ENCODE measurements at places on chromosomes 1 and 21.

DNA sequence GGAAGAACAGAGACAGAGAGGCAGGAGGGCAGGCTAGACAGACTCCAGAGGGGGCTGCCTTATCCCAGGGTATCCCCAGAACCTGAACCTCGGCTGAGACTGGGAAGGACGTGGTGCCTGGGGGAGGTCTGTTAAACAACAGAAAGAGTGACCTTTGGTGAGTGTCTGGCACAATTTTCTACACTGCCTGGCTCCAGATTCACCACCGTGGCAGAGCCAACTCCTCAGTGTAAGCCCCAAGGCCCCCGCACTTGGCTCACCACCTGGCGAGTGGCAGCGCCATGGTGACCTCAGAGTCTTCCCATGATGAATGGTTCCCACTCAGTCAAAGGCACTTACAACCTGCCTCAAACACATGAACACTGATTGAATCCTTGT, 6.5 kb downstream of the RD3 start:
- no peak for DNase-seq

DNA sequence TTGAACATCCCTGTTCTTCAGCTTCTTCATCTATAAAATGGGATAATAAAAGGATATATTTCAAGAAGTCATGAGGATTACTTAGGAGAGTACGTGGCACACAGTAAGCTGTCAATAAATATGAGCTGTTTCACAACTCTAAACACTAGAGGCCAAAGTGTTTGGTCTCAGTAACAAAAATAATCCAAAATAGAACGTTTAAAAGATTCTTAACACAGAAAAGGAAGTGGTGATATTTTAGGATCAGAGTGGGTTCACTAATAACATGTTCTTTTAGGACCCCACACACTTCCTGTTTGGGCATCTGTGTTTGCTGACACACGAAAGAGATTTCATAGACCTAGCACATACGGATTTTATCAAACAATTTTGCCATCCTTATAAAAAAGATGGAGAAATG, 32.9 kb downstream of the TNFSF18 start:
- DNase-seq = no peak

DNA sequence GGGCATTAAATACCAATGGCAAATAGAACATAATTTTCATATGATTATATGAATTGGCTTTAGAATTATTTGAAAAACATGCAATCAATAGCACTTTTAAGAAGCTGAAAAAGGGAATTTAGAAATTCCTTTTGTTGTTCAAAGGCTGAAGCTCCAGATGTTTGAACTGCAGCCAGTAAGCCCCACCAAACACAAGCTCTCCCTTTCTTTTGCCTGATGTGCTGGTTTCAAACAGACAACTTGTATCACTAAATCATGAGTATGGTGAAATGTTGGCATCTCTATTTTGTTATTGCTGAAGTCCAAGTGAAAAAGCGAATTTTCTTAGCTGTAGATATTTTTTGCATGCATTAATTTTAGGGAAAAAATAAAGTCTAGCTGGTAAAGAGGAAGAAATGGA, 27.5 kb upstream of the NCAM2 start:
- DNase-seq = no peak

GRCh38 chr1:105874621-105875020, 1181.9 kb upstream of the PRMT6 start:
- DNase-seq = no peak

DNA sequence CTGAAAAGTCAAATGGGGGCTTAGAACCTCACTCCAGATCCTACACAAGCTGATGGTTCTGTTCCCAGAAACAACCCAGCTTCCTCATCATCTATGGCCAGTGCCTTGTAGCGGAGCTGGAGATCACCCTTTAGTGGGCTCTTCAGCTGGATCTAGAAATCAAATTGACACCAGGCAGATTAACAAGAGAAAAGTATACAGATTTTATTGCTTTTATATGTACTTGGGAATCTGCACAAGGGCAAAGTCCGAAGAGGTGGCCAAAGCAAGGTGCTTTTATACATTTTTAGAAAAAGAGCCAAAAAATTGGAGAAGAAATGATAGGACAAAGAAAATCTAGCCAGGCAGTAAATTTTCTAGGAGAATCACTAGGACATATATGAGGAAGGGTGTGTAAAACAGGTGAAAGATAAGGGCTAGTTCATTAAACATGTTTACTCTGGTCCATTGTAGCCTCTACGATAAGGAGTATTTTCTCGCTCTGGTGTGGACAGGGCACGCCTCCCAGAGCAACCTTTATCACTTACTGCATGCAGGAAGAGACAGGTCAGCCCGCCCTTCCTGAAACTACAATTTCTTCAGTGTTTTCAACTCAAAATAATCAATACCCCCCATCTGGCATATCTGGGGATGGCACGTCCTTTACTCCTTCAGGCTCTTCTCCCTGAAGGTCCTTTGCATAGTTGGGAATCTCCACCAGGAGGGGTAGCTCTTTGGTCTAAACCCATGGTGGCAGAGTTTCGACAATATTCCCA, 14.0 kb upstream of the LGALS8 start:
- no peak for DNase-seq

GRCh38 chr1:10631121-10631810, 156.5 kb downstream of the PEX14 start:
- no peak for DNase-seq

DNA sequence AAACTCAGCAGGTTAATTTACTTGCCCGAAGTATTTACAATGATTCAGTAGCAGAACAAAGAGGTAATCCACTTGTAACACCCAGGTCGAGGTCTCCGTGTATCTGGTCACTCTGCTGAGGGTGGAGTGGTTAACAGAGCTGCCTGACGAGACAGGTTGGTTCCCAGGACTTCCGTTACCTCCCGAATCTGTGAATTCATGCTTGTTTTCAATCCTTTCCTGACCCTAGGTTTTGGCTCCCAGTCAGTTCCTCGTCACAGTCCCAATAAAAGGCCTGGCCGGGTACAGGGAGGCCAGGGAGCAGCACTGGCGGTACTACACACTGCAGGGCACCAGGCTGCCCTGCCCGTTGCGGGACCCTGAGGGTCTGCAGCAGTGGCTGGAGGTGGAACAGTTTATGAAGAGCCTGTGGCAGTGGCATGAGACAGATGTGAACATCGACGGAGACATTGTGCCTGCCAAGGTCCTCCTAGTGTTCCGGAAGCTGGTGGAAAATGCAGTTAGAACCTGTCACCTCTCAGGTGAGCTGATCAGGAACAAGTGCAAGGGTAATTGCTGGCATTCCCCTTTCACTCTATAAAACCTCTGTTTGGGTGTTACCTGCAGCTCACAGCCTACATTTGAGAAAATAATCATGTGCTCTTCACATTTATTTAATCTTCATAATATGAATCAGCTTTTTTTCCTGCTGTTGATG, 12.8 kb downstream of the MAB21L3 start:
- no peak for DNase-seq

DNA sequence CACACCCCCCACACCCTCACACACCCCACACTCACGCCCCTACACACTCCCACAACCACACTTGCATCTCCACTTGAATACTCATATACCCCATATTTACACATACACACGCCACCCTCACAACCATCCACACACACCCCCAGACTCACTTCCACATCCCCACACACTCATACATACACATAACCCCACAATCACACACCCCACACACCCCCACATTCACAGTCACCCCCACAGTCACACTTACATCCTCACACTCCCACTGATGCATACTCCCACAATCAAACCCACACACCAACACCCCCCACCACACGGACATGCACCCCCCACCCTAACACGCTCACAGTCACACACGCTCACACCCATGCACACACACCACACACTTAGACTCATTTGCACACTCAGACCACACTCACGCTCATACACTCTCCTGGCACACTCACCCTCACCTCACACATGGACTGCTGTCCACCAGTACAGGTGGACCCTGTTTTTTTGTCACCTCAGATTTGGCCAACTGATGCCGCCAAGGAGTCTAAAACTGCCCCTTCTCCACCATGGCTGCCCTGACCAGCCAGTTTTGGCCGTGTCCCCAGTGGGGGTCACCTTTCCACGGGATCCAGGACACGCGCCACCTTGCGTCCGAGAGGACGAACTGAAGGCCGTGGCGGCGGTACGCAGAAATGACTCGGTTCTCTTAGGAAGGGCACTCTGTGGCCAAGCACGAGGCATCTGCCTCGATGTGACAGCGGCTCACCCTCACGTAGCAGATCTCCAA, 45.3 kb upstream of the EDN2 start:
- DNase-seq = no peak

- DNase-seq = no peak
Measured at GRCh38 chr21:44089001-44089911, 17.9 kb upstream of the PWP2 start.

DNA sequence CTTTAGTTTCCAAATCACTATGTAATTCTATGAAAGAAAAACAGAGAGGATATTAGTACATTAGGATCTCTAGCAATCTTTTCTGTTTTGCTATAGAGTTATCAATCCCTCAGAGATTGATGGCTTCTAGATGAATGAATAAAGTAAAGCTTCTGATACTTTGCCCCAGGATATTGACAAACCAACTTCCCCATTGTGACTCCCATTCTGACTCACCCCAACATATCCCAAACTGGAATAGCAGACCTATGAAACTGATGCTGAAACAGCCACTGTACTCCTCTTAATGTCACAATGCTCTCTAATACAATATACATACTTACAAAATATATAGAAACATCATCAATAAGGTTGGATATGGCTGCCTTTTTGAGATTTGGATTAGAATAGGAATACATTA, 442.1 kb upstream of the NR5A2 start:
- DNase-seq = no peak

DNA sequence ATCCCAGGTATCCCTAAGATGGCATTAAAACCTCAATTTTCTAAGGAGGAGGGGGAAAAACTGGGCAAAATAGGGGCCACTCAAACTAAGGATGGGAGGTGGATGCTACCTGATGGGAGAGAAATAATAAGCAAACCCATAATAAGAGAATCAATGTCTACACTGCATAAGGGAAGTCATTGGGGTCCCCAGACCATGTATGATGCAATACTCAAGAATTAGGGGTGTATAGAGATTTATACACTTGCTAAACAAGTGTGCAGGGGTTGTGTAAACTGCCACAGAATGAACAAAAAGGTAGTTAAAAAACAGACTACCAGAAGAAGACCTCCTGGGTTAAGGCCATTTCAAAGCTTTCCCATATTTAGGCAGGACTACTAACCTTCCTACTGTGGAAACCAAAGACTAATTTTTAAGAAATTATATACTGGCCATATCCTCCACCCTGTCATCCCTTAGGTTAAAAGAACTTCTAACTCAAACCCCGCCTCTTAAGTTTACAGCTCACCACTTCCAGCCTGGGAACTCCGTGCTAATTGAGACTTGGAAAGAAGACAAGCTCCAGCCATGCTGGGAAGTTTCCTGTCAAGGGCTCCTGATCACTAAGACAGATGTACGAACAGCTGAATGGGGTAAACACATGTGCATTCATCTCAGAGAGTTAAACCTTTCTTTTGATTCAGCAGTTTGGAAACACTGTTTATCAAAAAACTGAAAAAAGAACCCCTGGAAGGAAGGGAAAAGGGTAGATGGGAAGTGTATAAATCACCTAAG, 64.4 kb upstream of the TLR5 start:
- no peak for DNase-seq

- DNase-seq = no peak
Measured at GRCh38 chr1:29254346-29254745, 18.0 kb downstream of the PTPRU start.

DNA sequence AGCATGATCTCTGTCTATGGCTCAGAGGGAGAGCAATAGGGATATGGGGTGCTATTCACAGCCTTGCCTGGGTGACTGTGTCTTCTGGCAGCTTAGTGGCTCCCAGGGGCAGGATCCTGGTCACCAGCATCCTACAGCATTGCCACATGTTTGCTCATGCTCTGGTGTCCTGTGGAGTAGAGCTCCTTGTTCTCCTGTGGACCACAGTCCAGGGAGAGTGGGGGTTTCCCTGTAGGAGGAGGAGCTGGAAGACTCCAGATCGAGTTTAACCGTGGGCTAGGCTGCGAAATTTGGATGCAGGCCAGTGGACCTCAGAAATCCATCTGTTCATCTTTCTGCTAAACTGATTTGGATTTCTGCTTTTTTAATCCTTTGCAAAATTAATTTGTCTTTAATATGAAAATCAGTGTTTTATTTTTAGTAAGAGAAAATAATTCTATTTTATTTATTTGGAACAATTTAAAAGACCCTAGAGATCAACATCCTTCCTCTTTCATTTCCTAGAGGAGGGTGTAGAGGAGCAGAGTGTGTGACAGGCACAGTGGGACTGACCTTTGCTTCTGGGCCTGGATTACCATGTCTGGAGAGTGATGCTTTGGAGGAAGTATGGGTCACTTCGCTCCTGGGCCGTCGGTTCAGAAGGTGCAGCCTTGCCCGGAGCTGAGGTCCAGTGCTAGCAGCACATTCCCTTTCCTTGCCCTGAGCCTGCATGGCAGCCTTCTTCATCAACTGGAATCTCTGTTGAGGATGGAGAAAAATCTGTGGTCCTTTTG, 17.4 kb downstream of the ADARB1 start:
- DNase-seq = no peak

DNA sequence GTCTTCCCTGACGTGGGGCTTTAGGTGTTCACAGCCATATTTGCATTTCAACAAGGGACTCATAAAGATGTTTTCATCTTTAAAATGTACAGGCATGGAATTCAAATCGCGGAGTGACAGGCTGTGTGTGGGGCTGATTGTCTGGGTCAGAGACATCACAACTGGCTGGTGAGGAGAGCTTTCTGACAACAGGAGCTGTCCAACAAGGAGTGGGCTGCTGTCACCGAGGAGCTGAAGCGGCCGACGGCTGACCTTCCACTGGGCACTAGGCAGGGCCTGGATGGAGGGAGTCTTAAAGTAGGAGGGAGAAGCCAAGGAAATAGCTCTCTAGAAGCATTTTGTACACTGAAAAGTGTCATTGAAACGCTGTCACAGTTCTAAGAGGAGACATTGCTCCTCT, 30.5 kb upstream of the SCMH1 start:
- DNase-seq = no peak
